Cerebellar nuclear complex (tissue), 1 donor: ENCODE measurements at places on chromosomes 4 and X.

DNA sequence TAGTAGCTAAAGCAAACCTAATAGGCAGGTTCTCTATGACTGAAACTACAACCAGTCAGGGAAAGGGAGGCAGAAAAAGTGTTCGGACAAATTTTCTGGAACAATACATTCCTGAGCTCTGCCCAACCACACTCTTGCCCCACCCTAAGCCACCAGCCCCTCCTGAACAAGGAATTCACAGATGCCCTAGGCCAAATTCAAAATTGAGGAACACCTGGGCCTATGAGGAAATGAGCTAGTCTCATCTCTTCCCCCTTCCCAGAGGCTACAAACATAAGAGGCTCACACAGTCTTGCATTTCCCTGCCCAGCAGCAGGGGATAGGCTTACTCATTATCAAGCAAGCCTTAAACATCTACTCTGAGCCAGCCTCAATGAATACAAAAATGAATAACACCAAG is 284.7 kb downstream of the ZNF674 start:
- DNase-seq, result no peak

GRCh38 chr4:15836362-15836761 is 58.2 kb downstream of the CD38 start:
- DNase-seq, result no peak

- DNase-seq, result no peak
Observed at GRCh38 chrX:38881727-38882126, 80.5 kb downstream of the MID1IP1 start.

- no peak for DNase-seq
Observed at GRCh38 chrX:87687703-87688102, 170.1 kb downstream of the KLHL4 start.

DNA sequence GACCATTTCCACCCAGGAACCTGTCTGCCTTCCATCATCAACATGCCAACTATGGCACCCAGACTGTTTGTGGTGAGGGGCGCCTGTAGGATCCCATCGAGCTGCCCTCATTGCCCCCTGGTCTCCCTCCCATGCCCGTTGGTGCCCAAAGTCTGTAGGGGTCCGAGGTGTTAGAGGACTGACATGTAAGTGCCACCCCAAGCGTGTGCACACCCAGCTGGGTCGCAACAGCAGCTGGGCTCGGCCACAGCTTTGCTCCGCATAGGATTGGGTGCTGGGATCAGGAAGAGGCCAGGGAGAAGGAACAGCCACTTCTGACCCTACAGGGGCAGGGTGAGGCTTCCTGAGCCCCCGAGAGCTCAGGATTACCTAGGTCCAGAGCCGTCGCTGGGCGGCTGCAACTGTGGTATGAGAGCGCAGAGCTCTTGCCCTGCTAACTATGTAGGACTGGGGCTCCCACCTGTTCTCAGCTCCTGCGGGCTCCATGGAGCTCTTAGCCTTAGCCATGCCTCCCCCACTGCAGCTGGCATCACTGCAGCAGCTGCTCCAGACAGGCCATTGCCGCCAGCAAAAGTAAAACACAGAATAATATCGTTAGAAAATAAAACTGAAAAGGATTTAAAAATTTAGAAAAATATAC is 1160.3 kb downstream of the FSTL5 start:
- no peak for DNase-seq
